Stimulated activated CD4-positive, alpha-beta T cell treated with anti-CD3 and anti-CD28 coated beads, Interleukin-1b, Interleukin-23, amount 100 ng/mL, for 1 hour (primary cell): ENCODE measurements at places on chromosomes 6 and 20.

GRCh38 chr6:149898966-149899365 lies 1.1 kb upstream of the RAET1E start:
- no peak for DNase-seq

DNA sequence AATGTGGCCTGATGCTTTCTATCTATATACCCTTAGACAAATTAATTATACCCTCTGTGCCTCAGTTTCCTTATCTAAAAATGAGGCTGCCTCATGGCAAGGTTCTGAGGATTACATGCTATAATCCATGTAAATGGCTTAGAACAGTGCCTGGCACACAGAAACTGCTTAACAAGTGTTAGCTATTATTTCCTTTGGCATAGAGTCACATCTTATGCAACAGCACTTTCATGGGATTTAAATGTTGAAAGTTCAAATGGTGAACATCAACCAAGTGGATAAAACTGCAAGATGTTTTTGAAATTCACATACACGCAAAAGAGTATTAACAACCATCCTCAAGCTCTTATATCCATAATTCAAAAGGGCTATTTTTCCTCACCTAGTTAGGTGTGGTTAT lies 202.8 kb upstream of the JAG1 start:
- no peak for DNase-seq

GRCh38 chr6:41774841-41775240 lies 4.9 kb downstream of the FRS3 start:
- no peak for DNase-seq

DNA sequence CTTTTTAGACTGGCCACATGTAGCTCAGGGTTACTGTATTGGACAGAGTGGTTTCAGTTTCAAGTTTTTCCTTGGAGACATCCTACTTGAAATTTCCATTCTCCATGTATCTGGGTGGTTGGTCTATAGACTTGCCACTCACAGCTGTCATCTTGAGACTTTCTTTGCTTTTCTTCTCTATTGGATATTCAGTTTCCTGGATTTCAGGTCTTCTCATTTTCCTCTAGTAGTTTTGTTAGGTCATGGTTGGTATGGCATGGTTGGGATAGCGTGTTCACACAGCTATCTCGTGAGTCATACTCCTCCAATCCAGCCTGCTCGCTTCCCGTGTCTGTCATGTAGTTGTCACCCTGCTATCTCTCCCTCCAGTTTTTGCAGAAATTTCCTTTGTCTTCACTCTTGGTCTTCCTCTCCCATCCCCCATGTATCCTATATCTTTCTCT lies 48.3 kb downstream of the PTPN1 start:
- no peak for DNase-seq

GRCh38 chr6:42162384-42162783 lies 10.8 kb upstream of the GUCA1A start:
- no peak for DNase-seq

DNA sequence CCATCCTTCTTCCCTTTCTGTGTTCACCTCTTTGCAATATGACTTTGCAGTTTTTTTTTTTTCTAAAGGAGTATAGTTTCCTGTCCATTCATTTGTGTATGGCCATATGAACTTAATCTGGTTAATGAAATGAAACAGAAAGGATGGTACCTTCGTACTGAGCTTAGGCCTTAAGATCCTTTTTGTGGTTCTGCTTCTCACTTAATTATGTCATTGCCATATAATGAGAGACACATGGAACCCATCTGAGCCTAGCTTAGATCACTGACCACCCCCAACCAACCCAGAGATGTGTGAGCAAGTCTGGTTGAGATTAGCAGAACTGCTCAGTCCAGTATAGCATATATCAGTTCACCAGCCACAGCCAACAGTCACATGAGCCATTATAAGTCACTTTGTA lies 1179.6 kb downstream of the HACE1 start:
- DNase-seq = no peak

DNA sequence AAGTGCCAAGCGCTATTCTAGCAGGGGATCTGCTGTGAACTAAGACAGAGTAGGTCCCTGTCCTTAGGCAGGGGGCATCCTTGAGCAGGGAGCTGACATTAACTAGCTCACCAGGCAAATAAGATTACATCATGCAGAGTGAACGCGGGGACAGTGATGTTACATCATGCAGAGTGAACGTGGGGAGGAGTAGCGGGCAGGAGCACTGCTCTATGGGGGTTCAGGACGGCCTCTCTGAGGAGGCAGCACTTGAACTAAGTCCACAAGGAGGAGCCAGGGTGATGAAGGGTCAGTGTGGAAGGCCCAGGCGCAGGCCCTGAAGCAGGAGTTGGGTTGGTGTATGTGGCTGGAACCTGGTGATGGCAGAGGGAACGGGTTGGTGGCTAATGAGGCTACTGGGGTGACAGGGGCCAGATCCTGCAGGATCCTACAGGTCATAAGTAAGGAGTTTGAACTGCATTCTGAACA lies 38.7 kb downstream of the KAT14 start:
- DNase-seq = no peak
